ENCODE measurements at places on chromosomes 6 and 20. TPM values are rescaled to one million over a fixed set of nuclear protein-coding genes. Genes with fewer than 3 reads are reported as not detected.

The PPIL6 gene
- total RNA-seq, result 1.3 TPM

The OPRL1 gene
- total RNA-seq, result 0.35 TPM

The TMEM170B gene
- 2.2 TPM for total RNA-seq

The ERGIC3 gene
- 149 TPM for total RNA-seq

The CST5 gene
- total RNA-seq, result not detected

The BNIP5 gene
- not detected for total RNA-seq

The BPIFB2 gene
- total RNA-seq, result not detected

The SEL1L2 gene
- not detected for total RNA-seq

The GTSF1L gene
- total RNA-seq, result not detected

The VSX1 gene
- total RNA-seq, result not detected

The CHD6 gene
- 122 TPM for total RNA-seq

The OXT gene
- total RNA-seq, result 1.2 TPM

The RALGAPB gene
- 29.1 TPM for total RNA-seq

The ADGRF5 gene
- total RNA-seq, result not detected

The LGSN gene
- not detected for total RNA-seq

The FAM162B gene
- total RNA-seq, result not detected

The TMEM74B gene
- total RNA-seq, result not detected

The IL17A gene
- not detected for total RNA-seq

The TEAD3 gene
- not detected for total RNA-seq

Measured in CD8-positive, alpha-beta T cell (primary cell).